Thoracic aorta (tissue), 2 donors: ENCODE measurements at places on chromosomes 1 and 21.

- no peak for DNase-seq
Observed at GRCh38 chr1:180615493-180616290, 16.1 kb upstream of the XPR1 start.

DNA sequence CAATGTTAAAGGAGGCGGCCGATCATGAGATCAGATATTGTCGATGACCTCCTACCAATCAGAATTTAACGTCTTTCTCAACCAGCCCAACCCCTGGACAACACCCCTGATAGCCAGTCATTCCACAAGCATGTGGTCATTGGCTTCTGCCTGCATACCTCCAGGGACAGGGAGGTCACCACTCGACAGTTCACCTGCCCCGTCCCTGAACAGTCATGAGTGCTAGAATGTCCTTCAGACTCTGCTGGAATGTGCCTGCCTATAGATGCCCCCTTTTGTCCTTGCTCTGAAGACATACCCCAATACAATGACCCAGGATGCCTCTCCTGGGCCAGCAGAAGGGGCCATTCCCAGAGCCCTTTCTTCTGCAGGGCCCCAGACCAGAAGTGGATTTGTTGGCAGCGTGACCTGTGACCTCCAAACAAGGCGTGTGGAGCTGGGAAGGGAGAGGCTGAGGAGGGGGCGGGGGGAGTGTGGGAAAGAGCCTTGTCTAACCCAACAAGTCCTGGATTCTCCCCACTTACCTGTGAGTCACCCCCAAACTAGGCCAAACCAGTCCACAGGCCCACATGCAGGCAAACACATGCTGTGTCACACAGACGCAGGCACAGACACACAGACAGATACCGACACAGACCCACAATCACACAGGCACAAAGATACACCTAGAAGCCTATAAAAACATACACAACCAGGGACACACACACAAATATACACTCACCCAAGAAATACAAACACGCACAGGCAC is 2.2 kb downstream of the CRYBG2 start:
- no peak for DNase-seq

GRCh38 chr1:40300651-40301050 is 16.4 kb downstream of the COL9A2 start:
- no peak for DNase-seq

- no peak for DNase-seq
Observed at GRCh38 chr21:20377250-20377649, 621.0 kb upstream of the NCAM2 start.

DNA sequence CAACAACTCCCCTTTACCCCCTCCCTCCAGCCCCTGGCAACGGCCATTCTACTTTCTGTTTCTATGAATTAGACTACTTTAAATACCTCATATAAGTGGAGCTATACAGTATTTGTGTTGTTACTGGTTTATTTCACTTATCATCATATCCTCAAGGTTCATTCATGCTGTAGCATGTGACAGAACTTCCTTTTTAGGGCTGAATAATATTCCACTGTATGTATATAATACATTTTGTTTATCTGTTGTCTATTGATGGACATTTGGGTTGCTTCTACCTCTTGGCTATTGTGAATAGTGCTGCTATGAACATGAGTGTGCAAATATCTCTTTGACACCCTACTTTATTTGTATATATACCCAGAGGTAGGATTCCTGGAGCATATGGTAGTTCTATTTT is 2.2 kb downstream of the NHLH1 start:
- no peak for DNase-seq

- DNase-seq = no peak
Observed at GRCh38 chr1:154788886-154789285, 81.2 kb downstream of the KCNN3 start.

DNA sequence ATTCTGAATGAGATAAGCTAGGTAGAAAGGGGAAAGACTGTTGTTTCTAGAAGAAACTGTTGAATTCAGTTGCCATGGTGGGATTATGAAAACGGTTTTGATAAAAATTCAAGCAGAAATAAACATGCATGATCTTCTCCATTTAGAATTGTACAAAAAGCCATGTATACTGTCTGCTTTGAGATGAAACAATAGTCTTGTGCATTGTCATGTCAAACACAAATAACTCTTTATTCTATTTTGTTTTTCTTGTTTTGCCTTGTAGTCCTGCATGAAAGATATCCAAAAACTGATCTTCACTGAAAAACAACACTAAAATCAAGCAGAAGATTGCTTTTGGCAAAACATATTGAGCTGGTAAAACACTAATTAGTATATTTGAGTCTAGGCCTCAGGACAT is 659.9 kb downstream of the LTN1 start:
- no peak for DNase-seq

GRCh38 chr1:10456661-10457060 is 6.8 kb downstream of the CORT start:
- no peak for DNase-seq

DNA sequence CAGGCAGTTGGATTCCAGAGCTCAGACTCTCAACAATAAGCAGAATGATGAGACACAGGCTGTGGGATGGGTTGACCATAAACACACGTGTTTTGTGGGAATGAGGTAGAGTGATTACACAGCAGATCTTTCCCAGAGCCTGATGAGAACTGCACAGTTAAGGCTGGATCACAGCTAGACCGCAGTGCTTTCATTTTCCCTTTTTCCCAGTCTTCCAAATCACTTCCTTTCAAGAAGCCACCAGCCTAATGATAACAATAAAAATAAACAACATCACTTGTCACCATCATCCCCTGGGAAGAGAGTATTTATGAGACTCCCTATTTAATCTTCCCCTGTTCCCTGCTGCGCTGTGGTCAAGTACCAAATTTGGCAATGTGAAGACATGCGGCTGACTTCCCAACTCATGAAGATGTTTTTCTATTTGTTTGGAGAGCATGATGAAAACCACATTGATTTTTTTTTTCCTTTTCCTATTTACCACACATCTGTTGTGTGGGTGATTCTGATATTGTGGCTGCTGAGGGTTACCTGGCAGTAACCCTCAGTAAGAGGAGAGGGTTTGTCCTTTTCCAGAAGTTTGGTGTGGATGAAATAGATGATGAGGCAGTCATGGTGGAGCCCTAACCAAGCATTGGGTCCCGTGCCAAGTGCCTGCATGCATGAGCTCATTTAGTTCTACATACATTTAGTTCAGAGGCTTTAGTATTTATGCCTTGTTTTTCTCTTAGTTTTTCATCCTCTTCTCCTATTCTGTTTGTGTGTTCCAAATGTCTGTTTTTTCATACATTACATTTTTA is 248.9 kb upstream of the HOOK1 start:
- no peak for DNase-seq

DNA sequence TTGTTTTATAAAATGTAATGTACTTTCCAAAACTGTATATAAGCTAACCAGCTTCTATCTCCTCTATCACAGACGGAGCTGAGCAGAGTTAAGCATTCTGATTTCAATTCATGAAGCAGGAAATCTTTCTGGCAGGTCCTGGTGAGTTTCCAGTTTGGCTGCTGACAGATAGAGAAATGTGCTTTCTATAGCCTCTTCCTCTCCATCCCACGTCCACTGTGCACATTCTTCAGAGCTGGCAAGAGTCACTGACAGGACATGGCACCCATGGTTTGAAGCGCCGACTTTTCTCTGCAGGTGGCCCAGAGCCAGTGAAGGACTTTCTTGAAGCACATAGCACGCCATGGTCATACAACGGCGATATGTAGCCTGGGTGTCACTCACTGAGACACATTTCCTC is 52.3 kb upstream of the POU2F1 start:
- DNase-seq = no peak

- no peak for DNase-seq
Observed at GRCh38 chr1:165678509-165678908, 19.9 kb downstream of the ALDH9A1 start.

- DNase-seq = no peak
Observed at GRCh38 chr1:30787856-30788495, 30.4 kb upstream of the LAPTM5 start.

DNA sequence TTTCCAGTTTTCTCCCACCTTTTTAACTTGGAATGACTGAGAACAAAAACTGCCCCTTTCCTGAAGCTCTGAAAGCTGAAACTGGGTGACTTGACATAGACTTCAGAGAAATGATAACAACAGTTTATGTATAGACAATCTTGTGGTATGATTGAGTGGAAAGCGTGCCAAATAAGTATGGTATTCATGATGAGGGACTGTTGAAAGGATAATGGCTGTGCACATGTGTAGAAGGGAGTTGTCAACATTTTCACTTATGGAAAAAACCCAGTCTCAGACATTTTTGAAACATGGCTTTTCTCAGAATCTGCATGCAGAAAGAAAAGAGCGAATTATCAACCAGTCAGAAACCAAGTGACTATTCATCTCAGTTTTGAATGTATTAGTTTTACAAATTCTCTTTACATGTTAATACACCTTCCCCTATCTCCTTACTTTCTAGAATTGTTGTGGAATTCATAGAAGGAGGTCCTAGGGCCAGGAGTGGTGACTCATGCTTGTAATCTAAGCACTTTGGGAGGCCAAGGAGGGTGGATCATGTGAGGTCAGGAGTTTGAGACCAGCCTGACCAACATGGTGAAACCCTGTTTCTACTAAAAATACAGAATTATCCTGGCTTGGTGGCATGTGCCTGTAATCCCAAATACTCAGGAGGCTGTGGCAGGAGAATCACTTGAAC is 261.2 kb downstream of the S1PR1 start:
- no peak for DNase-seq

- DNase-seq = no peak
Observed at GRCh38 chr1:198850196-198850595, 211.4 kb downstream of the PTPRC start.

DNA sequence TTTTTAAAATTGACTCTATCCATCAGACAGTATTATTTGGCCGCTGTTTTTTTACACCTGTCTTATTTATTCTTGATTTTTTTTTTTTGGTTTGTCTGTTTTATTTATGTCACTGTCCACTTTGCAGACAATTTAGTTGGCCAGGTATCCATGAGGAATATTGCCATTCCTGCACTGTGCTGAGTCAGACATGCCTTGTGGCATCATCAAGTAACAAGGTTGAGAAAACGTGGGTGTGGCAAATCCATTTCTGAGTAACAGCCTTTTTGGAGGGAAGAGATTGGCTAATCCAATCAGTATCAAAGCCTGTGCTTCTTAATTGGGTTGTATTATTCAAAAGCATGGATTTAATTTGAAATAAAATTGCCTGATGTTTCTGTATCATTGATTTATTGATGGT is 463.1 kb downstream of the USP25 start:
- no peak for DNase-seq

- DNase-seq = no peak
Observed at GRCh38 chr21:46368533-46369285, 44.8 kb downstream of the PCNT start.

DNA sequence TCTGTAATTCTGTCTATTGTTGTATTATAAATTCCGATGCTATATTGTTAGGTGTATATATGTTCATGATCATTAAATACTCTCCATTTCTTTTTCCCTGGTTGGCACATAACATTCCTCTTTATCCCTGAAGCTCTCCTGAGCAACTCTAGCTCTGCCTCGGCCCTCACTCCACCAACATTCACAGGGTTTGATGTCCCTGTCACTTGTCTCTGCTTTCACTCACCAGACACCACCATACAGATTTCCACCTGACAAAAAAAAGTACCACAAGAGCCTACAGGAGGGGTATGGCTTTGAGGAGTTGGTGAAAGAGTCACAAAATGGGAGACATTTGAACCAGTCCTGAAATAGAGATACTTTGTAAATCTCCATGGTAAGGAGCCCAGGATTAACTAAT is 8.8 kb upstream of the TSPEAR start:
- DNase-seq = no peak

DNA sequence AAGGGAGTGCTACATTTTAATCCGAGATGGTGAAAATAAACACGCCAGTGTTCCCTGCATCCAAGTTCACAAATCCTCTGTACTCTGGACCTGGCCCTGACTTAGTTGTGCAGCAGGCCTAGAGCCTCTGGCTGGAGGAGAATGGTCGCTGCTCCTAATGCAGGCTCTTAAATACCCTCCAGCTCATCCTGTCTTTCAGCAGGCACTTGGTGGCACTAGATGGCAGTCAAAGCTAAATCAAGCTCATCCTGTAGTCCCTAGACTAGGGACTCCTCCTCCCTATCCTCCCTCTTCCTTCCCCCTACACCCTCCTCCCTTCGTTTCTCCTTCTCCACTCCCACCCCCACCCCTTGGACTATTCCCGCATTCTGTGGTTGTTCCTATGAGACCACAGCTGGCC is 41.6 kb upstream of the MTR start:
- no peak for DNase-seq

- DNase-seq = no peak
Observed at GRCh38 chr1:39043513-39043912, 17.4 kb downstream of the NDUFS5 start.
